ENCODE measurements at places on chromosomes 13 and 19.

GRCh38 chr19:1783874-1784273 lies 28.2 kb downstream of the ATP8B3 start:
- DNase-seq = no peak

GRCh38 chr19:1231729-1232637 lies 5.8 kb downstream of the CBARP start:
- no peak for DNase-seq

GRCh38 chr19:5713228-5713627 lies 6.7 kb downstream of the LONP1 start:
- no peak for DNase-seq

DNA sequence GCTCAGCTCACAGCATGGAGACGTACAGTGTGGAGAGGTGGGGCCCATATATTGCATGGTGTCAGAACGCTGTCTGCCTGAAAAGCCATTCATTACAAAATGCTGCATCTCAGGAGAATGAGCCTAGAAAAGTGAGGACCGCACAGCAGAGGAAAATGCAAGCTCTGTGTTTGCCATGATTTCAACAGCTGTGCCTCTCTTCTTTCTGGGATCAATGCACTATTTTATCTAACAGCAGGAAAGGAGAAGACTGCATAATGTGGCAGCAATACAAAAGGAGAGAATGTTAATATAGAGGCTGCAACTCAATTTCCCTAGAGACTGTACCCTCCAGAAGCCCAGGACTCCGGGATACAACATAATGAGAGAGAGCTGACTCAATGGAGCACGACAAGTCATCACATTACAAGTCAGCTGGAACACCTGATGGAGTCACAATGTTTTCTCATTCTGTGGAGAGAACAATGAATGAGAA lies 368.0 kb downstream of the FGF14 start:
- no peak for DNase-seq

- DNase-seq = peak; percentile 43
Observed at GRCh38 chr19:46402725-46403124, 10.6 kb downstream of the CCDC8 start.

- DNase-seq = peak; percentile 63
Observed at GRCh38 chr19:591099-591958, 1.6 kb downstream of the HCN2 start.

DNA sequence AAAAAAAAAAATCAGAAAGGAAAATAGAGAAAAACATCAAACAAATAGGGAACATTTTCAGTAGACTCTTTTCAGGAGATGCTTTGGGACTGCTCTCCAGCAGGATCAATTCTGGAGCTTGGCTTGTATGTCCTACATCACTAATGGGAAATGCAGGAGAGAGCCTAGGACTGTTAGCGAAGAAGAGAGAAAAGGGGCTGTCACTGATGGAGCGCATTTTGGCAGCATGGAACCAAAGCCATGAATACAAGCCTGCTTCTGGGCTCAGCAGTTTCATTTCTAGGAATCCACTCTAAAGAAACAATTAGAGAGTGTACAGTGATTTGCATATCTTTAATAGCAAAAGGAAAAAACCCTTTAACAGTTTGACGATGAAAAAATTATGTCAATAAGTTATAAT lies 203.9 kb downstream of the NUFIP1 start:
- no peak for DNase-seq

GRCh38 chr19:1104311-1105007 lies 665 bp downstream of the GPX4 start:
- DNase-seq = peak; percentile 83

GRCh38 chr19:47618771-47619170 lies 9.8 kb downstream of the BICRA start:
- DNase-seq = peak; percentile 66

DNA sequence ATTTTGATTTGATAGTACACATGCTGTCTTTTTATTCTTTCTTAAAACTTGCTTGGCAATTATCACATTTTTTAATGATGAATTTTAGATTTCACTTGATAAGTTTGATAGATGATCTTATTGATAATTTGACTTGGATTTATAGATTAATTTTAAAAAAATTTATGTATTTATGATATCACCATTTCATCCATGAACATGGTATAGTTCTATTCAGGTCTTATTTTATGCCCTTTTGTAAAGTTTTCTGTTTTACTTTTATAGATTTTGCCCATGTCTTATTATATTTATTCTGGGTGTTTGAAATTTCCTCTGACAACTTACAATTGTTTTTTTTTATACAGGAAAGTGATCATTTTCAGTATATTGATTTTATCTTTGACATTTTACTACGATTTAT lies 39.5 kb downstream of the ZNF536 start:
- no peak for DNase-seq

DNA sequence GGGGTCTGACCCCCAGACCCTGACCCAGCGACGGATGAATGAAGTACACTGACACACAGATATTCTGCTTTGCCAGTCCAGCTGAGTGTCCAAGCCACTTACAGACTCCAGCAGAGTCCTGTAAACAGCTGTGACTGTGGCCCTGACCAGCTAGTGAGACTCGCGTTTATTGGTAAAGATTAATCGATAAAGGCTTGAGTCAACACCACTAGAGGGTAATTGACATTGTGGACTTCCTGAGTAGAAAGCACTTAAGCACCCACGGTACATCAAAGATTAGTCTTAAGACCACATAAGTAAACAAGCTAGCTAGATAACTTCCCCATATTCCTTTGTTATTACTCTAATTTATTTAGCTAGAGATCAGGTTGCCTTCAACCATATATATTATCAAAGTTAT lies 146.0 kb downstream of the OXGR1 start:
- no peak for DNase-seq

- DNase-seq = no peak
Observed at GRCh38 chr19:32642771-32643170, 32.2 kb downstream of the ANKRD27 start.

DNA sequence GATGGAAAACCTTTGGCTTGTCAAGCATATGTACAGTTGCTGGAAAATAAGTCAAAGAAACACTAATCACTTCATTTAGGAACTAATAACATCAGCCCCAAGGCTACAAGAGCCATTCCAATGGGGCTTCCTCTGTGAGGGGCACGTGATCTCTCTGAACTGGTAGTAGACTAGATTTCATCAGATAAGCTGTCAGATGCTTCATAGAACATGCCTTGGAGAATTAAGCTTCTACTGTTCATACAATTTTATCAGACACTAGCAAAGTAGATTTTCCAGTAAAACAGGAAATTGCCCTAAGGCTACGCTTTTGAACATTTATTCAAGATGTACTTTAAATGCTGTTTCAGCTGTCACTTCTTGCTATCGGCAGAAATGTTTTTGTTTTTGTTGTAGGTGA lies 107.8 kb downstream of the EDNRB start:
- no peak for DNase-seq

GRCh38 chr19:22806418-22806817 lies 22.5 kb upstream of the ZNF99 start:
- no peak for DNase-seq

- DNase-seq = peak; percentile 20
Observed at GRCh38 chr13:45615501-45616101, at the start of gene ERICH6B. ERICH6B (minus strand) TSS chr13:45615739; CDS start chr13:45597005, 18,734 bp downstream.

DNA sequence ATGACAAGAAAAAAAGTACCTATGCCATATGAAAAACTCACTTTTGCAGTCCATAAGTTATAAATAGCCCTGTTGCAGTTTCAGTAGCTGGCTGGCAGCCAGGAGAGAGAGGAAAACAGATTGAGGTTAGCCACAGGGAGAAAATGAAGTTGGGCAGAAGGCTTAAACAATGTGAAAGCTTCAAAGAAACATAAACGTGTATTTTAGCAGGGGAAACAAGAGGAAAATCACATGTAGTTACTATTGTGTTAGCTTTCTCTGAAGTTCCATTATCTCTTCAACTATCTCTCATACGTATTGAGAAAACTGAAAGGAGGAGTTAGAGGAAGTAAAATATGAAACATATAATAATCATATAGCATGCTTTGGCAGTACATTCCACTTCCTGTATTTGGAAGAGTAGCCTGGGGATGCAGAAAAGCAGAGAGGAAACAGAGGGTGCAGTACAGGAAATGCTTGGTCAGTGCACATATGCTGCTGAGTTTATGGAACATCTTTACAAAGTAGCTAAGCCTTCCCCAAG lies 1551.1 kb downstream of the EFNB2 start:
- DNase-seq = no peak

DNA sequence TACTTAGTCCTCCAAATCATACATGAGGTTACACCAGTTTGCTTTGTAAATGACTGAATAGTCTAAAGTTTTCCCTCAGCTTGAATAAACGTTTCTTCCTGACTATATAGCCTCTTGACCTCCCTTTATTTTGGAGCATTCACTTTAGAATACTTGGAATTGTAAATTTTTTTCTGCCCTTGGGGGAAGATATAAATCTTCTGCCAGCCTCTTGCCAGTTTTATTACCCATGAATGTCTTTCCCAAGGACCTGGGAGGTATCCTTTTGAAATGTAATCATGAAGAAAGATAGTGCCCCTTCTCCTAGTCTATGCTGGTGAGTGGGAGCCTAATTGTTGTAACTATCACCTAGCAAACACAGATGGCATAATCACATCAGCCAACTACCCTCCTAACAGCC lies 2033.9 kb upstream of the PCDH20 start:
- DNase-seq = no peak

DNA sequence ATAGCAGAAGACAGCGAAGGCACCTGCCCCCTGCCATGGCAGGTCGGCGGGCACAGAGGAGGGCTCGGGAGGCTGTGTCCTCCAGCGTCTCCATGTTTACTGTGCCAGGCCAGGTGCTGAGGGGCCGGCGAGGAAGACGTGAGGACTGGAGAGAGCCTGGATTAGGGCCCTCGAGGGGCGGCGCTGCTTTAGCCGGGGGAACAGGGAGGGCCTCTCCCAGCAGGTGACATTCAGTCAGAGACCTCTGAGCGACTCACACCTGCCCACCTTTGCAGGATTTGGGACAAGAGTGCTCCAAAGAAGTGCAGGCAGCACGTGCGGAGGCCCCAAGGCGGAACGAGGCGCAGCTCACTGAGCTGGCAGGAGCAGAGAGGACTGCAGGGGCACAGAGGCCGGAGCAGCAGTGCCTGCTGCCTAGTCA lies 17.6 kb downstream of the KDM4B start:
- DNase-seq = no peak
